ENCODE measurements at places on chromosomes 12 and 14.

GRCh38 chr12:46718495-46718894, 107.3 kb downstream of the SLC38A4 start:
- DNase-seq, result no peak

DNA sequence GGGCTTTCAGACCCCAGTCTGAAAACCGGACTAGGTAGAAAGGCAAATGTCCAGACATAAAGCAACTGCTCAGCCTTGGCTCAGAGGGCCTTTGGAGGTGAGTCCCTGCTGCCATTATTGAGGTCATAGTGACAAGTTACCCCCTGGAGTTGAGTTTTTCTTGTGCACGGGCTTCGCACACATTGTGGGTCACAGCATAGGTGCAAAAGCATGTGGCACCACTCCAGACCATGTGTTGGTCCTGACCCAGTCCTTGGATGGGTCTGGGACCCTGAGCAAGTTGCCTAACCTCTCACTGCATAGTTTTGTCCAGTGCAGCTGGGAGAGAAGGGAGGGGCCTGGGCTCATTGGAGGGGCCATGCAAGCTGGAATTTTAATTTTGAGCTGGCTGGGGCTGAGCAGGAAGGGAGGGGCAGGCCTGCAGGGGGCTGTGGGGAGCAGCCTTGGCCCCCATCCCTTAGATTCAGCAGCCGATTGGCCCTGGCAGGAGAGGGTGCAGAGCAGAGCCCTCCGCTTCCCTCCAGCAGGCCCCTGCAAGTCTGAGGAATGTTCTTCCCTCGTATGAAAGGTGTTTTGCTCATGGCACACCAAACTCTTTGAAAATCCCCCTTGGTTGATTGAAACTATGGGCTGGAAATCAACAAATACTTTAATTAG, 4.2 kb upstream of the KRT5 start:
- no peak for DNase-seq

DNA sequence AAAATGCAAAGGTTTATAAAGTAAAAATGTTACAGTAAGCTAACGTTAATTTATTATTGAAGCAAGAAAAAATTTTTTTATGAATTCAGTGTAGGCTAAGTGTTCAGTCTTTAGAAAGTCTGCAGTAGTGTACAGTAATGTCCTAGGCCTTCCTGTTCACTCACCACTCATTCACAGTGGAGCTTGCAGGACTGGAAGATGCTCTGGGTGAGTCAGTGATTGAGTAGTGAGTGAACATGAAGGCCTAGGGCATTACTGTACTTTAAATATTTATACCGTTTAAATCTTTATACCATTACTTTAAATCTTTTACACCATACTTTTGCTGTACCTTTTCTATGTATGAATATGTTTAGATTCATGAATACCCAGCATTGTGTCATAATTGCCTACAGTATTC, 120.3 kb upstream of the SLC38A4 start:
- no peak for DNase-seq

DNA sequence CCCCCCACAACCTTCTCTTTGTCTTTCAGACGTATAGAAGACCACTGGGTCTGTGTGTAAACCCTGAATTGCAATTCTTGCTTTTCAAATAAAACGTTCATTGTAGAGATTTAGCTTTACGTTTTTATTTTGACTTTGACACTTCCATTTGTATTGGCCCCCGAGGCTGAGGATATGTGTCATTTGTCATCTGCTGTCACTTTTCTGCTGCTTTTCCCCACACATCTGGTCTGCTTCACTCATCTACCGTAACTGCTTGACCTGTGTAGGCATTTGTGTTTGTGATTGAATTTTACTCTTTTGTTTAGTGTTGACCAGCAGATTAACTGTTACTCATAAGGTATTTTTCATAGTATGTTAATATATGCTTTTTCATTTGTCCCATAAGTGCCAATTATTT, 157.2 kb upstream of the SYT10 start:
- DNase-seq, result no peak

- no peak for DNase-seq
Observed at GRCh38 chr14:72917094-72917802, 9.0 kb upstream of the DCAF4 start.

- DNase-seq, result no peak
Observed at GRCh38 chr12:52730793-52731192, 27.5 kb upstream of the KRT77 start.

GRCh38 chr12:80551897-80552296, 107.9 kb downstream of the PTPRQ start:
- no peak for DNase-seq

- no peak for DNase-seq
Observed at GRCh38 chr12:92136026-92136730, 9.5 kb downstream of the BTG1 start.

GRCh38 chr14:101228949-101229541, 325.5 kb upstream of the RTL1 start:
- DNase-seq, result no peak

GRCh38 chr14:64654246-64654900, 49.9 kb upstream of the PLEKHG3 start:
- DNase-seq, result no peak

DNA sequence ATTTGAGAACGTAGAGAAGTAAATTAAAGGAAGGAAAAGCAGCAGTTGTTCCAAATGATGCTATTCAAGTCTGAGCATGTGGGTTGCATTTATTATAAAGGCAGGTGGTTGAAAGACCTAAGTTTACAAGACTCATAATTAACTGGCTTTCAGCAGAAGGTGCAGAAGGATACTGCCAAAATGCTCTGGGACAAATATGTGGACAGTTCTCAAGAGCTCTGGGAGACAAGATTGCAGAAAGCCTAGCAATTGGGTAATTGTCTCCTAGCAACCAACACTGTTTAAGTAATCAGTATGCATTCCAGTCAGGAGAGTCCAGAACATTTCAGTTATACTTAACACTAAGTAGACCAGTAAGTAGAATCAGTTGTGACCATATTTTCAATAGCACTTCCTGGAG, 131.5 kb downstream of the GPR135 start:
- DNase-seq, result no peak

- no peak for DNase-seq
Observed at GRCh38 chr14:67221248-67221981, 19.8 kb upstream of the PALS1 start.

DNA sequence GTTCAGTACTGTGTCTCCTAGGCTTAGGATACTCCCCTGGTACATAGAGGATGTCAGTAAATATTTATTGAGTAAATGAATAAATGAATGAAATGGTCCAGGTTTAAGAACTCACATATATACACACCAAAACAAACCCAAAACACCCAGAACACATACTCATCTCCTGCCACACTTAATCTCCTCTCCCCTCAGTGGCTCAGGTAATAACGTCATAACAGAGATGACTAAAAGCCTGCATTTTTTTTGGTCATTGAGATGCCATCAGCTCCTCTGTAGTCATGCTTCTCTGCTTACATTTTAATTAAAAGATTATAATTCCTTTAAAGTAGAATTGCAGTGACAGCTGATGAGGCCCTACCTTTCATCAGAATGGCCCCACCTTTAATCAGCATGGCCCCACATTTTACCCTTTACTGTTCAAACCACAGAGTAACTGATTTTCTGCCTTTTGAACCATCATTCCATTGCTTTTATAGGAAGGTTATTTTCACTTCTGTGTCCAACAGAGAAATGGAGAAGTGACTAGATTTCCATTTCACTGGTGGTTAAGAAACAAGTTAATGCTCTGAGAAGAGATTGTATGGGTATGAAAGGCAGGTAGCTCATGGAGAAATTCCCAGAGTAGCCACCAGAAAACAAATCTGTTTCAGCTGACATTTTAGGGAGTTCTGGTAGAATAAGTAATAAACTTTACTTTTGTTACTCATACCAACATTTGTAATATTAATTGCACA, 193.4 kb upstream of the ATP2B1 start:
- DNase-seq, result no peak
